CD4-positive, alpha-beta T cell treated with Interleukin-10 for 1 hour (primary cell): ENCODE measurements at places on chromosomes 7 and 10.

- no peak for DNase-seq
Observed at GRCh38 chr10:27724287-27724686, 21.3 kb downstream of the MKX start.

DNA sequence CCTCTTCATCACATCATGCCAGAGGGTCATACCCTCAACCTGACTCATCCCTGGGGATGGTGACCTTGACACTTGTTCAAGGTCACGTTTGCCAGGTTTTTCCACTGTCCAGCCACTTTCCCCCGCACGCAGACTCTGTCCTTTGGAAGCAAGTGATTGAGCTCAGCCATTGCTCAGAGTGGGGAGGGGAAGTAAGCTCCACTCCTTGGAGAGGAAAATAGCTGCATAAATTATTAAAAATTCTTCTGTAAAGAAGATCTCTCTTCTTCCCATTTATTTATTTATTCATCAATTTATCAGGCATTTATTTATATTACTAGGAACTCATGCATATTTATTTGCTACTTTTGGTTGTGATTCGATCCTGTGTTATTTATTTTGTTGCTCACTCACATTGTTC, 88.0 kb downstream of the GLRX3 start:
- no peak for DNase-seq

DNA sequence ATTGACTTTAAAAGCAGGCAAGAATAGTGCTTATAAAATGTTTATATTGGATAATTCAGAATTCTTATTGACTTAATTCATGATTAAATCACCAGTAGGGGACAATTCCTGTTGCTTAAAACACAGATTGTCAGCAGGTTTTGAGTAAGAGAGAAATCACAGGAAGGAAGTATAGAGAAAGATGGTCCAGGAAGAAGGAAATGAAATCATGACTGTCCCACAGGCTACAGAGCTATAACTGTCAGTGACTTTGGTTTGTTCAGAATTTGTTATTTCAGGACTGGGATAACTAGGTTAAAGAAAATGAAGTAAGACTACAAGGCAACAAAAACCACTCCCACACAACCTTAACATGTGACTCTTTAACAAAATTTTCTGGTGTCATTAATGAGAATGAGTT, 6.8 kb downstream of the GNGT1 start:
- no peak for DNase-seq

GRCh38 chr7:153217032-153217431, 457.5 kb downstream of the ACTR3B start:
- DNase-seq = no peak
